Gastrocnemius medialis (tissue), 4 donors: ENCODE measurements at places on chromosomes 3 and 15. TPM values are rescaled to one million over a fixed set of nuclear protein-coding genes. Genes with fewer than 3 reads are reported as not detected.

- H3K27ac ChIP-seq, result no peak overlapping the region
- no peak for DNase-seq
- no peaks in the 10 kb centered on the region for H3K27me3 ChIP-seq
- H3K36me3 ChIP-seq, result no peaks in the 10 kb centered on the region
Measured at GRCh38 chr3:23728601-23729117, 77.1 kb upstream of the UBE2E1 start.

DNA sequence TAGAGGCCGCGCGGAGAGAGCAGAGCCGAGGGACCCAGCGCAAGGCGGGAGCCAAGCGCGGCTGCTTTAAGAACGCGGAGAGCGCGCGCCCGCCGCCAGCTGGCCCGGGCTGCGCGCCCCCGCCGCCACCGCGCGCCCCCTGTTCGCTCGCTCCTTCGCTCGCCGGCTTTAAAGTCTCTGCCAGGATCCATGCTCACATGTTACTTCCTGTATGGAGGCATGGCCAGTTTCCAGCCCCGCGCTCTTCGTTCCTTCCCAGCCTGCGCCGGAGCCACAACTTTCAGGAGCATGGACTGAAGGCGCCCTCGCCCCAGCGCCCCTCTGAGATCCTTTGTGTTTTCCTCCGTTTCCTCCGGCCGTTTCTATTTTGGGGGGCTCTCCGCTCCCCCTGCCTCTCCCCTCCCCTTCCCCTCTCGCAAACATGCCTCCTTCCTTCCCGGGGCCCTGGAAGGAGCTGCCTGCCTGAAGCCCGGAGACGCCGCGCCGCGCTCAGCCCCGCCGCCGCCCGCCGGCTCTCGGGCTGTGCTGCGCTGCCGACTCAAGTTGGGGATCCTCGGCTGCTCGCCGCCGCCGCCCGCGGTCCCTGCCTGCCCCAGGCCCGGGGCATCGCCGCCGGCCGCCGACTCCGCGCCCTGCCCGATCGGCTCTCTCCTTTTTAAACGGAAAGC is at the start of gene PTPRG:
TSS of gene PTPRG (plus strand) at position 198 of the 668 bp plus-strand sequence. CDS start 717 bp downstream, outside the sequence.
- H3K4me3 ChIP-seq, result peak within 1 kb of the TSS; percentile 95
- peak; percentile 91 for DNase-seq
- H3K4me1 ChIP-seq, result peaks cover 10% of the 10 kb centered on the region
- no peaks in the 10 kb centered on the region for H3K27me3 ChIP-seq

- H3K27me3 ChIP-seq, result no peaks in the 10 kb centered on the region
- H3K4me3 ChIP-seq, result peak within 1 kb of the TSS; percentile 88
- DNase-seq, result peak; percentile 98
- peaks cover 18% of the 10 kb centered on the region for H3K4me1 ChIP-seq
Measured at GRCh38 chr3:100708989-100709841, at the start of gene TFG. TFG (plus strand) TSS chr3:100709494; CDS start chr3:100713686, 4,192 bp downstream.

TGM4 gene
- not detected for total RNA-seq

DNA sequence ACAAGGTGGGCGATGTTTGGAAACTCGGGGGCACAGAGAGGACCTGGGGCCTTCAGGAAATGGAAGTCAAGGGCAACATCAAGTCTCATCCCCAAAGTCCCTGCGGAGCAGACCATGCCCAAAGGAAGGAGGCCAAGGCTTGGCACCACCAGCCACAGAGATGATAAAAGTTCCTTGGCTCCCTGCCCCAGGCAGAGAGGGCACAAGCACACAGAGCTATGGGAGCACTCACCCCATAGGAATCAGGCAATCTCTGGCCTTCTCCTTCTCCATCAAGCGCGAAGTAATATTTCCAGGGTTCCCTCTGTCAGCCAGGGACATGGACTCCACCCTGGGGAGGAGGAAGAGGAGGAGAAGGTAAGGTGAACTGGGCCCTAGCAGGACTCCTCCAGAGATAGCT is 7.9 kb downstream of the ACAA1 start:
- peaks cover 95% of the 10 kb centered on the region for H3K36me3 ChIP-seq
- H3K4me3 ChIP-seq, result no peak overlapping the region
- H3K27ac ChIP-seq, result no peak overlapping the region
- no peaks in the 10 kb centered on the region for H3K4me1 ChIP-seq
- DNase-seq, result no peak
- H3K27me3 ChIP-seq, result no peaks in the 10 kb centered on the region

IL17RB gene
- 1.4 TPM for total RNA-seq

DNA sequence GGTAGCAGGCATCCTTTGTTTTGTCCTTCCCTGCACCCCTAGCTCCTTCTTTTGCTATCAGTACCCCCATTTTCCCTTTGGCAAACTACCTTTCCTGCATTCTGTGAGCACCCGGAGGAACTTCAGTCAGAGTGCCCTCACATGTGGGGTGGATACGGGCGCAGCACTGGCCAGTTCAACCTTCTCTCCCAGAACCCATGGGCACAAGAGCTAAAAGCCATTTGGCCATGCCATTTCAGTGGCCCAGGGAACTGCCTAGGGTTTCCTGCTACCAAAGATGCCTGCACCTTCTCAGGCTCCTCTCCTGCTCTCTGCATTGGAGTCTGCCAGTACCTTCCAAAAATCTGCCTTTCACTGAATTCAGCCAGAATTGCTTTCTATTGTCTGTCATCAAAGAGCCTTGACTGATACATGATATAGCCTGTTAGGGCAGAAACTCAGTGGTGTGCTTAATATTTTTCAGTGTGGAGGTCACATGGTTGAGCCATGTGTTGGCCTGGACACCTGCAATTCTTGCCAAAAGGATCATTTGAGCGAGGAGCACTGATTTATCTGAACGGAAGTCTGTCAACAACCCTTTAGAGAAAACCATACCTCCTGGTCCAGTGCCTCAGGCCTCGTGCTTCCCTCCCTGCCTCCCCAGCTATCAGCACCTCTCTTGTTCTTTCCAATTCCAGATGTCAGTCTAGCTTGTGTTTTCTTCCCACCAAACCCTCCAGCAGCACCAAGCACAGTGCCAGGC is 27.0 kb upstream of the HHATL start:
- no peaks in the 10 kb centered on the region for H3K36me3 ChIP-seq
- peak overlapping the region; percentile 89 for H3K27ac ChIP-seq
- peaks cover 30% of the 10 kb centered on the region for H3K4me1 ChIP-seq

DNA sequence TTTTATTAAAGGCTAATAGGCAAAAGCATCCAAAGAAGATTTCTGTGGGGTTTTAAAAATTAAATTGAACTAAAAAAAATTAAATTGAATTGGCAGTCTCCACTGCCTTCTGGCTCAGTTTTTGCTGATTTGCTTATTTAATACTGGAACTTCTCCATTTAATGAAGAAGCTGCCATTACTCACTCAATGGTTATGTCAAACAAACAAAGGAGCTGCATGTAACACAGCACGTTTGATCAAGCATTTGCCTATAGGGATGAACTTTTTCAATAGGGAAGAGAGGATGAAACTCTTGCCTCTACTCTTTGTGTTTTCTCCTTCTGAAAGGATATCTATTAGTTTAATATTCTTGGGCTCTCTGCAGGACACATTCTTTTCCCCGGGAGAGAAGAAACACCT is 4.8 kb upstream of the HCLS1 start:
- peaks cover 57% of the 10 kb centered on the region for H3K36me3 ChIP-seq
- H3K4me3 ChIP-seq, result no peak overlapping the region
- H3K27ac ChIP-seq, result no peak overlapping the region
- H3K27me3 ChIP-seq, result no peaks in the 10 kb centered on the region
- DNase-seq, result no peak
